ENCODE measurements at places on chromosomes 5 and 9.

GRCh38 chr9:37944671-37945481, 40.9 kb upstream of the SLC25A51 start:
- DNase-seq: peak; percentile 34

DNA sequence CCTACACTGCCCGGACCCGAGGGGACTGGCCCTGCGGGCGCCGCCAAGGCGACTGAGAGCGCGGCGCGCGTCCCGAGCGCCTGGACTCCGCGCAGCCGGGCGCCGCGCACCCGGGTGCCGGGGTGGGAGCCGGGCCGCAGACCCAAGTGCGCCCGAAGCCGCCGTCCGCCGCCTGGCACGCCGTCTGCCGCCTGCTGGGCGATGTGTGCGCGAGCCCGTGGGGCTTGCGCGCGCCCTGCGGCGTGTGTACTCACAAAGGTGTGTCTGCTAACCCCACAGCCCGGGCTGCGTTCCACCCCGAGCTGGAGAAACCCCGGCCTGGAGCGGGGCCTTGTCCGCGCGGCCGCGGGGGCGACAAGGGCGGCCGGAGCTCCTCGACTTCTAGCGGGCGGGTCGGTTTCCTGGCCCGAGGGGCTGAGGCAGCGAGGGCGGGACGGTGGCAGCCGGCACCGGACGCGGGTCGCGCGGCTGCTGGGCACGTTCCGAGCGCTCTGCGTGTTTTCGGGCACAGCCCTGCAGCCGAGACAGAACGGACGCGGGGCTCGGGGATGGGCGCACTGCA, 1.1 kb upstream of the ZSWIM6 start:
- DNase-seq: peak; percentile 80

- DNase-seq: no peak
Measured at GRCh38 chr5:108505608-108506007, 123.7 kb upstream of the FBXL17 start.

GRCh38 chr9:108544866-108545265, 310.9 kb downstream of the ACTL7B start:
- no peak for DNase-seq

DNA sequence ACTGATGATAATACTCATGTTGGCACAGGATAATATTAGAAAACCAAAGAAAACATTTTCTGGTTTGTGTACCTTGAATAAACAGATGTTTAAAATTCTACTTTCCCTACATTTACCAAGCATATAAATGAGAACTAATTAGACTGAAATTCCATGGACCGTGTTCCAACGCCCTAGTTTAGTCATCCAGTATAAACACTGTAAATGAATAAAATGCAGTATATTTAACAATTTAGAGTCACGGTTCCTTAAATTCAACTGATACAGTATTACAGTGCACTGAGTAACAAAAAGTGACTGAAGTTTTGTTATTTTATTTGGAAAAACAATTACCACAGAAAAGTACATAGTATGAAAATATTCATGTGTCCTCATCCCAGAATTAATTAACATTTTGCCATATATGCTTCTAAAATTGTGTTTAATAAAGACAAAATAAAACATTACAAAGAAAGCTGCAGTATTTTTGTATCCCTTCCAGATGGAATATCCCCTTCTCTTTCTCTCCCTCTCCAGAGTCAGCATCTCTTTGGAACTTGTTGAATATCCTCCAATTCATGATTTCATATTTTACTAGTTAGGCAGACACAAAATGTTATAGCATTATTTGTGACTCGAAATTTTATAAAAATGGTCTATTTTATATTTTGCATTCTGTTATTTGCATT, 112.5 kb downstream of the HMHB1 start:
- no peak for DNase-seq

- DNase-seq: no peak
Measured at GRCh38 chr5:169569513-169569912, 14.1 kb upstream of the SPDL1 start.

GRCh38 chr5:92050970-92051369, 667.9 kb upstream of the ARRDC3 start:
- no peak for DNase-seq

GRCh38 chr9:133935328-133936005, 56.7 kb downstream of the VAV2 start:
- no peak for DNase-seq

DNA sequence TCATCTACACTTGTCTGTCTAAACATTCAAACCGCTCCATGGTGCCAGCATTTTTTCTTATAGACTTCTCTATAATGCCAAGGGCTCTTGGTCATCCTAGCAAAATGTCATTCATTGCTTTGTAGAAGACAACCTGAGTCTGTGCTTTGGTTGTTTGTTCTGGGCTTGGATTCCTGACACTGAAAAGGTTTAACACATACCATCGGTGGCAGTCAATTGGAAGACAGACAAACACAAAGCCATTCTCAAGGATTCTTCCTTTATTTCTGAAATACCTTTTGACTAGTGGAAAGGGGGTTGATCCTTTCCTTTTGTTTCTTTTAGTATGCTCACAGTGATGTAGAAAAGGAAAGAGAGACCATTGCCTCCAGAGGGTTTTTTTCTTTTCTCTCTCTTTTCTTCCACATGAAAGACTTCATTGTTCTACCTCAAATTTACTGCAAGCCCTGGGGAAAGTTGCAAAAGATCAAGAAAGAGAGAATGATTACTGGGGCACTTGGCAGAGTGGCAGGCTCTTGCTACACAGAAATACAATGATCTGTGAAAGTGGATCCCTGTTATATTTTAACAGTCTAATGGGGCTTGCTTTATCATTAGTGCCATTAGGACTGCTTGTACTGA, 66.4 kb upstream of the TMC1 start:
- DNase-seq: no peak

DNA sequence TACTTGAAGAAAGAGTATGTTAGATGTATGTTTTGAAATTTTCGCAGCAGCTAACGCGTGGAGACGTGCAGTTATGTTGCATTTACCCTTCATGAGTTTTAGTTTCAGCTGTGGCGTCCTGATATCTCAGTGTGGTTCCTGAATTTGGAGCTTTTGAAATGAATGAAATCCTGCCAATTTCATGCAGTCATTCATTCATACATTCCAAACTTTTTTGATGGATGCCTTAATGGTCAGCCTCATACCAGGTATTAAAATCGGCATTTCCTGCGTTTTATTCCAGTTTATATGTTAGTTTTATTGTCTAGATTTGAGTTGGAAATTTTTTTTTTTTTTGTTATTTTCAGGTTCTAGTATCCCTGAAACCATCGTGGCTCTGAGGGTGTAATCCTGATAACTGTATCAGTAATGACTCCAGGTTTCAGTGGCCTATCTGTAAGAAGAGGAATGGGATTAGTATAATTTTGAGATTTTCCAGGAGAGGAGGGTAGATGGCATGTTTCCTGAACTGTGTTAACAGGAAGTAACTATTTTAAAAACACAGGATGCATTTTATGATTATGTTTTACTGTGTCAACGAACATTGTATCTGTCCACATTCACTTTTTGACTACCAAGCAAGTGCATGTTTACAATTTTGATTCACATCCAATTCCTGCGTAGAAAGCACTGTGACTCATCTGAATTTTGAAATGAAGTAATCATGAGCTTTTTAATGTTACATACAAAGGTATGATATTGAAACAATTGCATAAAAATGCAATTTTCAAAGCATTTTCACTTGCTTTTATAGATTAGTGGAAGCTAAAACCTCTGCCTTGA, 1.0 kb downstream of the FOCAD start:
- peak; percentile 61 for DNase-seq

- no peak for DNase-seq
Measured at GRCh38 chr5:62168506-62169281, 137.3 kb upstream of the KIF2A start.

DNA sequence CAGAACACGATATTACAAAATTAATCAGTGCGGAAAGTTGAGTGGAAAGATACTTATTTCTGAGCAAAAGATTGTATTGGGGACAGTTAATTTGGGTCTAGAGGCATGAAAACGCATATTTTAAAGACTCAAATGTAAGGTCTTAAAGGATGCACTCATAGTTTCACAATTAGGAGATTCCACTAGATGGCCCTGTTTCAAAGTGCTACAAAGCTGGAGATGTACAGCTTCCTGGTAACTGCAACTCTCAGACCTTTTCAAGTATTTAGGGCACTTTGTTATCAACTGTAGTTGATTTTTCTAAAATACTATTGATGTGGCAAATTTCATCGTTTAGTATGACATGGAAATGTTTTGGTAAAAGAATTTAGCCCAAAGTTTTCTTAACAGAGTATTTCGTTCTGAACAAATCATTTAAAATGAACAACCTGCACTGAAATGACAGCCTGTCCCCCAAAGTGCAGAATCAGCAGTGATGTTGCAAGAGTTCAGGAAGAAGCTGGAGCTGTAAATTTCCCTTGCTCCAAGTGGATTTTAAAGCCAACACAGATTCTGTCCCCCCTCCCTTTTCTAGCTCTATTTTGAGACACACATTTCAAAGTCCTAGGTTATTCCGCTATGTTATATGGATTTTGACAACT, 16.2 kb upstream of the NDUFB6 start:
- DNase-seq: peak; percentile 59

GRCh38 chr5:76689321-76690036, 26.4 kb upstream of the F2R start:
- peak; percentile 82 for DNase-seq

DNA sequence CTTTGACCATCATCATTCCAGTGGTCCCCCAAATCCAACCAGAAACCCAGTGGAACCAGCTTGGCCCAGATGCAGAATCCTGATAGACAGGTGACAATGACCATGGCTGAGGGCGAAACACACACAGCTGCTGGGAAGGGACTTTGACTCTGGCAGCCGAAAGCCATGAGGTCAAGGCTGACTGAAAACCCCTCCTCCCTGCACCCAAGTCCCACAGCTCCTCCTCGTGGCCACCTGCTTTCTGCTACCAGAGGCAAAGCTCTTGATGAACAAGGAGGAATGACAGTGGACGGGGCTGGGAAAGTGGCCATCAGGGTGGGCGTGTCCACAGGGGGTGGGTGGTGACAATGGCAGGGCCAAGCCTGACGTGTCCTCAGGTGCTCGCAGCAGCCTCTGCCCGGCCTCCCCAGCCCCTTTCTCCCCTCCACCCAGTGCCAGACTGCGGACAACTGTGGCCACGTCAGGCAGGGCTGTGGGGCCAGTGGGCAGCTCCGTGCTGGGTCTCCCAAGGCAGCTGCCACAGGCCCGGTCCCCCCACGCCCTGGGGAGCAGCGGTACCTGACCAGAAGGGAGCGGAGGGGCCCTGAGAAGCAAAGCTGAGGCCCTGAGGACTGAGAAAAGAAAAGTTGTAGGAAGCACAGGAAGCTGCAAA, 30.8 kb upstream of the SARDH start:
- DNase-seq: no peak

GRCh38 chr5:96079075-96079474, 117.4 kb upstream of the ELL2 start:
- DNase-seq: peak; percentile 92

DNA sequence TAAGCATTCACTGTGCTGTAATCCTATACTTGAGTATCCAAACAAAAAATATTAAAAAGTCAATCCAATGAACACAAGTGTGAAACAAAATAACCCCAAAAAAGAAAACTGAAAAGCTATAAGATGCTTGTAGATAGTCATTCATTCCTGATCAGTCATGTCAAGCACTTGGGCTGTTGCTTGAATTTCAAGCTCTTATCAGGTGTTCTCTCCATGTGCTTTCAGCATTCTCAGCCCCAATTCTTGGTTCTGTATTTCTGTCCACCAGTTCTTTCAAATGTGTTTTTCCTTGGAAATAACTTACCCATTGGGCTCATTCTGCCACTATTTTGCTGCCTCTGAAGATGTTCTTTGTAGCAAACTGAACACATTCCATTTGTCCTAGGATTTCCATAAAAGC, 4.7 kb downstream of the ZFAND5 start:
- no peak for DNase-seq

GRCh38 chr9:73009649-73010288, 56.9 kb upstream of the ALDH1A1 start:
- DNase-seq: no peak

DNA sequence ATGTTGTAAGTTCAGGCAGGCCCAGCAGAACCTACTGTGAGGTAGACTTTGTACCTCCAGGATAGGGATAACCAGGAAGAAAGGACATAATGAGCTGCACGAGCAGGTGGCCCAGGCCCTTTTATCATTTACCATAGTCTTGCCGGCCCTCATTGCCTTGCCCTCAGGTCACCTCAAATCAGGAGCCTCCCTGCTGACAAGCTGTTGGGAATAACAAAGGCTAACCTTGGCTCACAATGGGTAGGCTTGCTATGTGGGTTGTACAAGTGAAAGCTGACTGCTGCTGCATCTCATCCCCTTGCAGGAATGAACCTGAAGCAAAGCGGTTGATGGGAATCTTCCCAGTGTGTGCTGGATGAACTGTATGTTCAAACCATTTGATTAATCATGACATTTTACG, 159.5 kb upstream of the ACTBL2 start:
- DNase-seq: no peak

DNA sequence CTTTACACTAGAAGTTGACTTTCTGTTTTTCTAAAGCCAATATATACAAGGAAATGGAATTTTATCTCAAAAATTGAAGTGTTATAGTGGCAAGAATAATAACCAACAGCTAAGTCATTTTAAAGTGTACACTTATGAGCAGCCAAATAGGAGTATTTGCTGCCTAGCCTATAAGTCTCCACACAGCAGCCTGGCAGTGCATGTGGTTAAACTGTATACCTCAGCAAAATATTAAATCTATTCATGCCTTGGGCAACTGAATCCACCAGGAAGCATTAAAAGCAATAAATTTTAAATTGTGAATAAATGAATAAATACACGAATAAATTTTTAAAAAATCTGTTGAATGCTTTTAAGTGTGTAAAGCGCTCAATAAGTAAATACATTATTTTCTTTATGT, 432.4 kb upstream of the RORB start:
- no peak for DNase-seq

DNA sequence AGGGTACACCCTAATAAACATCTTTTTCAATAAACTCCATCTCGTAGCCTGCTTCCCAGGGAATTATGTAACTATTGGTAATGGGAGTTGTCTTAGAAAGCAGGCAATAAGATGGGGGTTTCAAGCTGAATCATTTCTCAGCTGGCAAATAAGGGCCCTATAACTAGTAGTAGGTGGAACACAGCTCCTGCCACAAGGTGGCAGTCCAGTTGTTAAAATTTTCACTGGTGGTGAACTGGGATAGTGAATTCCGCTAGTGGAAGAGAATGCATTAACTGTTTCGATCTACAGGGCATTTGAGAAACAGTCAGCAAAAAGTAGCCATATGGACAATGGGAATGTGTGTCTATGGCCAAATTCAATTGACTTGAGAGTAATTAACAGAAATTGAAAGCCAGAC, 27.7 kb downstream of the PCDHB15 start:
- DNase-seq: no peak

Data from RWPE1 (cell line).